Stimulated activated CD8-positive, alpha-beta memory T cell treated with anti-CD3 and anti-CD28 coated beads, Interleukin-2, amount 100 ng/mL, for 48 hours (primary cell): ENCODE measurements at places on chromosomes 2 and 18.

GRCh38 chr18:23932385-23933067, 82.0 kb upstream of the TTC39C start:
- DNase-seq: no peak

DNA sequence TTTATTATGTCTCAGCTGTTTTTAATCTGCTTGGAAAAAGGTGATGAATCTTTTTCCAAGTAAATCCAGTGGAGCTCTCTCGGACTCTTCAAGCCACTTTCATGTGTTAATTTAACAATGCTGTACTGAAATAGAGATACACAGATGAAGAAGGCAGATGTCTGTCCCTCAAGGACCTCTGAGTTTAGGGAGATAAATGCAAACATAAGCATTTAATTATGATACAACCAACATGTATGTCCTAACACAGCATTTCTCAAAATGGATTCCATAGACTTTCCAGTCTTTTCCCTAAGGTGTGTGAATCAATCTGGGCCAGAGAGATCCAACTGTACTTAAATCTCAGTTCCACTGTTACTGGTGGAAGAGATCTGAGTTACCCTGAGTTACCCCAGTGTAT, 262.4 kb downstream of the RND3 start:
- DNase-seq: no peak

GRCh38 chr2:126482582-126483464, 173.1 kb upstream of the GYPC start:
- DNase-seq: no peak

DNA sequence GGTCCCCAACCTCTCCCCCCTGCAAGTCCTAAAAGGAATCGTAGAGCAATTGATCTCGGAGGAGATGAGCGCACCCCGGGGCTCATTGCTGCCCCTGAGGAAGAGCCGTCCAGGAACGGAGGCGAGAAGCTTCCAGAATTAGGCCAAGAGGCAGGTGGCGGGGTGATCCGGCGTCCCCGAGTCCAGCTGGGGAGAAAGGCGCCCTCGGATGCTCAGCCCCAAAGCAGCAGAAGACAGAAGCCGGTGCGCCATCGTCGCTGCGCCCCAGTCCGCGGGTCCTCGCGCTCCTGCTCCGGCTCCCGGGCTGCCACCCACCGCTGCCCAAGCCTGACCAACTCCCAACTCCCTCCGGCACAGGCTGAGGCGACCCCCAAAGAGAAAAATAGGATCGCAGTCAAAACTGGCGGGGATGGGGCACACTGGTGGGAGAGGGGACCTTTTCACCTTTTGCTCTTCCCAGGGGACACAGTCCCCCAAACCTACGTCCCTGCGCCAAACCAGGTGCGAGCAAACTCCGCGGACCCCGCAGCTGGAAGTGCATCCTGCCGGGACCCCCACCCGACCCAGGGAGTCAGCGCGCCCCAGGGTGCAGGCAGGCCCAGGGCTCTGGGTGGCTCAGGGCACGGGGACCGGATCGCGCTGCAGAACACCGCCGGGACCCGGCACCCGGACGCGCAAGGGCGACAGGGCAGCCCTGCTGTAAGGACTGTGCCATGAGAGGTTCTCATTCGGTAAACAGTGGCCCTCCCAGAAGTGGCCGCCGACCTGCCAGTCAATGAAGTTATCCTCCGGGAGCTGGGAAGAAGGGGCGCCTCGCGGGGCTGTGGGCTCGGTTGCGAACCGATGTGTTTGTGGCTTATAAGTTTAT, 8.4 kb upstream of the MEIS1 start:
- no peak for DNase-seq

GRCh38 chr2:179132076-179132475, 82.1 kb upstream of the CCDC141 start:
- no peak for DNase-seq

DNA sequence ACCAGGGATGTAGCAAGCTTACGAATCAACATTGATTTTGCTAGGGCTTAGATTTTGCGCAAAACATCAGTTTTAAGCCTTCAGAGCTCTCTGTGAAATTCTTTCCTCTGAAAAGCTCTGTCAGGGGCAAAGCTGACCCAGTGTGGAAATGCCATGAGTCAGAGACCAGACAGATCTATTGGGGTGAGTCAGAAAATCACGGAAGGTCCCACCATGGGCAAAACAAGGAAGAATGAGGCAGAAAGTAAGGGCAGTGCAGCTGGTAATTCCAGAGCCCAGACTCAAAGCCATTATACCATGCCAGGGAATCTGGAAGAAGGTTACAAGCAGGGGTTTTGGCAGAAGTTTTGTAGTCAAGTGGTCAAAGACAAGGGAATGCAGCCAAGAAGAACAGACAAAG, 256.6 kb upstream of the CTAGE1 start:
- no peak for DNase-seq

DNA sequence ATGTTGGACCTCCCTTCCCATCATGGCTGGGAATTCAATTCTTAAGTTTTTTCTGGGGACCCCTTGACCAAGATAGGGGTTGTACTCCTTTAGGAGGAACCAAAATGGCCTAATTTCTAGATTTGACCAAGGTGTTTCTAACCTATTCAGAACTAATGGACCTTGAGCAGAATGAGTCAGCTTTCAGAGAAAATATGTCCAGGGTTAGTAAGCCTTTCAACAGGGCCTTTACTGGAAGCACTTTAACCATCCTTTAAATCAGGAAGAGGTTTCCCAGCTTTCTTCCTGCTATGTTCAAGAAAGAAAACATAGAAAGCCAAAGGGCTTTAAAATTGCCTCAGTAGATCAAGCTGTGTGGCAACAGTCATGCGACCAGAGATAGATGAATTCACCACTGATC, 1184.9 kb upstream of the ACVR2A start:
- no peak for DNase-seq

DNA sequence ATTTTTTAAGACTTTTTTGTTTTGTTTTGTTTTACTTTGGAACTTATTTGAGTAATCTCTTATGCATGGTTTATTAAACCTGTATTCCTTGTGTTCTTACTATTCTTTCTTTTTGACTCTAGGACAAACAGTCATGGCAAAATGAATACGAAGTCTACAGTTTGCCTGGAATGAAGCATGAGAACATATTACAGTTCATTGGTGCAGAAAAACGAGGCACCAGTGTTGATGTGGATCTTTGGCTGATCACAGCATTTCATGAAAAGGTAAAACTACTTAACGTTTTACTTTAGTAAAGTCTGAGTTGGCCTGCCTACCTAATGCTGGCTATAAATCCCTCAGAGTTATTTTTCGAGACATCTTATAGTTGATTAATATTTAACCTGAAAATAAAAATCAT, 72.3 kb downstream of the ACVR2A start:
- no peak for DNase-seq

- DNase-seq: no peak
Measured at GRCh38 chr18:48668466-48669179, 129.8 kb downstream of the CTIF start.

DNA sequence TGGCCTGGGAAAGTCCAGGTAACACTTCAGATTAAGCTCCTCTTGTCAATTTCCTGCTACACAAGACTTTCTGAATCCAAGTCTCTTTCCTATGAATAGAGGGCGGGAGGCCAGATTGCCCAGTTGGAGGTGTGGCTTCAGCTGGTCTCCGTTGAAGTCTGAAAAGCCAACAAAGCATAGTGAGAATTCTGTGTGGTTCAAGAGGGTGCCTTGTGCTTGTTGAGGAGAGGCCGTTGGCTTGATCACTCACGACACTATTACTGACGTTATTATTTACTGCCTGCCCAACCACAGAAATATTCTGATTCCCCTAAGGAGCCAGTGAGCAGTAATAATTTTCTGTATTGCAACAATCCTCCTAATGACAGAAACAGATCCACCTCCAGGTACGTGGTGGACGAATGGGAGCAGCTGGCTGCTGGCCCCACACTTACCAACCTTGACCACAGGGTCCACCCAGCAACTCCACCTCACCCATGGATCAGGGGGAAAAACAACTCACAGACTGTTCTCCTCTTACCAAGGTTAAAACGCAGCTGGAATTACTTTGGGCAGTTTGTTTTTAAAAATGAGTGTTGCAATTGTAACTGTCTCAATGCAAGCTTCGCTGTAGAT, 21.9 kb downstream of the NRP2 start:
- no peak for DNase-seq

- no peak for DNase-seq
Measured at GRCh38 chr2:131045286-131046027, 47.8 kb downstream of the FAM168B start.

- no peak for DNase-seq
Measured at GRCh38 chr2:162277381-162277780, 34.1 kb upstream of the FAP start.

DNA sequence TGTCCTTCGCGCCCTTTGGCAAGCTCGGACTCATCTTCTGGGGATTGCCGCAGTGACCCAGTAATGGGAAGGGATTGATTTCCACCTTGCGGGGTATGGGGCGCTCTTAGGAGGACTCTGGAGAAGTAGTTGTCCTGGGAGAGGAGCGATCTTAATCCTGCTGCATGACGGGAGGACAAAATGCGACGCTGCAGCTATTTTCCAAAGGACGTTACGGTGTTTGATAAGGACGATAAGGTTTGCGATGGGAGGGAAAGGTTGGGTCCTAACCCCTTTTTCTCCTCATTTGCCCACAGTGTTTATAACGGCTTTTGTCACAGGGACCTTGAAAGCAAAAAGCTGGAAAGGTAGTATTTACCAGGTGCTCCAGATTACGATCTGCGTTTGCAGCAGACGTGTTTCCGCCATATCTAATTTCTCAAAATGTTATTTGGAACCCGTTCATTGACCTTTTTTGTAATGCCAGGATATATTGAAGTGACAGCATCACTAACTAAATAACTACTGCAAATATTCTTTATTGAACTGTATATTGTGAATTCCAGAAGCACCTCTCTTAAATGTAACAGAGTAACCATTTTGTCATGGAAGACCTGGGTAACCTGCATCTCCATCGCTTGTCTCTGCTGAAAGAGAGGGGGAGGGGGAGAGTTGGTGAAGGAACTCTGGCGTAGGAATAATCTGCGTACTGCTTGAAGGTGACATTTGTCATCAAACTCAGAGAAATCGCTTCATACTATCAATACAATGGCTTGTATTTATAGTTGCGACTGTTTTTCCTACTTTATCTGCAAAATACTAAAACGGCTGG, 590 bp downstream of the MDH1 start:
- DNase-seq: no peak

GRCh38 chr2:237482485-237482884, 4.6 kb upstream of the MLPH start:
- DNase-seq: no peak

GRCh38 chr2:179336782-179337534, 72.3 kb upstream of the SESTD1 start:
- DNase-seq: no peak

DNA sequence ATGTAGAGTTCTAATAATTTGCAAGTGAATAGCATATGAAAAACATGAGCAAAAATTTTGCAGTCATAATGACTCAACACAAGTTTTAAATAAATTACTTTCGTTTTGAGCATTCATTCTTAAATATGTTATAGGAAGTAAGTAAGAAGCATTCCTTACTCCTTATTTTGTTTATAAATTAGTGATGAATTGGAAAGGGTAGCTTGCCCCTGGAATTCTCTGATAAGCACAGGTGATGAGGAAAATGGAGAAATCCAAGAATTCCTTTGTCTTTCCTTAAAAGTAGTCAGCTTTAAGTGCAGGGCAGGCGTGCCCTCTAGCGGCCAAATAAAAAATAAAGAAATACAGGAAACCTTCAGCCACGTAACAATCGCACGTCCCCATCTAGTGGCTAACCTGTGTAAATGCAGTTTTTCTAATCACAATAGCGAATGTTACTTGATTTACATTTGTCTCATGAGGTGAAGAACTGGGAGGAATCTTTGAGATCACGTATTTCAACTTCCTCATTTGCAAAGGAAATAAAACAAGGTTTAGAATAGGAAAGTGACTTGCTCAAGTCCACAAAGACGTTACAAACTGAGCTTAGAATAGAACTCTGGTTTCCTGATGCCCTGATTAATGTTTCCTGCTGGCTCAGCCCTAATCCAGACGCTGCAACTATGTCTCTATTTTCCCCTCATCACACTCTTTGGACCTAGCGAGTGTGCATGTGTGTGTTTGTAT, 47.2 kb upstream of the ZNG1B start:
- DNase-seq: no peak

- no peak for DNase-seq
Measured at GRCh38 chr2:61423714-61424113, 47.2 kb downstream of the USP34 start.

GRCh38 chr2:242031481-242032019, 162.0 kb downstream of the RTP5 start:
- DNase-seq: peak; percentile 6

DNA sequence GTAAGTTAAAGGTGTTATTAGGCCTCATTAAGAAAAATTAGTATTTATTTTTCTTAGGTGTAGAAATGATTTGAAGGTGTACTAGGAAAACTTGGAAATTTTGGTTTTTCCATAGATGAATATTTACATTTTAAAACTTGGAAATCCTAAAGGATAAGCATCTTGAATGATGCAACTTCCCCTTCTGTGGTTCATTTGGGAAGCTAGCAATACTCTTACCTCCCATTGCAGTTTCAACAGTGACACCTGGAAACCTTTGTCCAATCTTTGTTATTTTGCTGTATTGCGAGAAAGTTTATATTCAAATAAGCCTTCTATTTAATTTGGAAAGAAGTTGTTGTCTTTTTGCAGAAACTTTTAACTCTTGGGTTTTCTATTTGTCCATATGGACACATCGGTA, 68.5 kb downstream of the ZEB2 start:
- DNase-seq: no peak

- no peak for DNase-seq
Measured at GRCh38 chr18:46226461-46226860, 122.3 kb downstream of the HAUS1 start.

GRCh38 chr18:48985161-48985560, 34.4 kb upstream of the SMAD7 start:
- no peak for DNase-seq

DNA sequence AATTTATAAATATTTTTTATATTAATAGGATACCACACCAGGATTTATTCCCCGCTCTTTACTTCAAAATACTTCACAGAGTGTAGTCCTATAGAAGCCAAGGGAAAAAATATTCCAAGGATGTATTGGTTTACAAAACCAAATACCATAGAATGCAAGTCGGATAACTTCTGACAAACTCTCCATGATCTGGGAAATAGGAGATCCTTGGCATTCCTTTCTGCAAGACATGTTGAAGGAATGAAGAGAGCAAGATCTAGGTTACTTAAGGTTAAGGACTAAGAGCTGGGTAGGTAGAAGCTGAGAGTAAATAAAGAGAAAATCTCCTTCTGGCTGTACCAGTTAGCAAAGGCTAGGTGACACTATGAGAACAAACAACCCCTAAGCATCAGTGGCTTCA, 141.2 kb downstream of the LRATD1 start:
- no peak for DNase-seq

DNA sequence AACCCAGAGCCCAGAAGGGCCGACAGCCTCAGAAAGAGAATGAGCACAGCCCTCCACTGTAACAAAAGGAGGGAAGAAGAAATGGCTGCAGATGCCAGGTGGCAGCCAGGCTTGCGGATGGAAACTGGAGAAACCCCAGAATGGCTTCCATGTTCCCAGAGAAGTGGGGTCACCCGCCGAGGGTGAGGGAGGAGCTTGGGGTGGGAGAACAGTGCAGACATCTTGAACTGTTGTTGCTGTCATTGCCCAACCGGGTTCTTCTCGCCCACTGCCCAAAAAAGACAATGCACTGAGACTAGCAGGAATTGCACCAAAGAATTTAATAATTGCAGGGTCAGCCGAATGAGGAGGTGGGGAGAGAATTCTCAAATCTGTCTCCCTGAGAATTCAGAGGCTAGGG, 223.2 kb upstream of the RAB6C start:
- DNase-seq: no peak

GRCh38 chr2:53202063-53202462, 565.5 kb upstream of the CHAC2 start:
- no peak for DNase-seq
